Parietal lobe (tissue), 2 donors: ENCODE measurements at places on chromosomes 12 and 14. TPM values are rescaled to one million over a fixed set of nuclear protein-coding genes. Genes with fewer than 3 reads are reported as not detected.

Gene PKP2
- total RNA-seq, result 6.3 TPM

Gene PZP
- not detected for total RNA-seq

Gene FIGNL2
- total RNA-seq, result 0.63 TPM

Gene ABCC9
- 15.7 TPM for total RNA-seq

Gene RBP5
- total RNA-seq, result not detected

Gene ACRBP
- total RNA-seq, result 1.6 TPM

Gene CNIH1
- 32.9 TPM for total RNA-seq

Gene GTF2H3
- total RNA-seq, result 31.0 TPM

Gene ARHGAP9
- total RNA-seq, result 0.94 TPM

Gene RD3L
- total RNA-seq, result not detected

Gene AQP6
- 0.31 TPM for total RNA-seq

Gene IL22
- total RNA-seq, result not detected

Gene HSPA2
- total RNA-seq, result 10.3 TPM

Gene TSHR
- total RNA-seq, result 0.63 TPM

Gene CPNE8
- 9.7 TPM for total RNA-seq

Gene GZMH
- total RNA-seq, result not detected

Gene ZBTB42
- total RNA-seq, result 0.63 TPM

Gene KLRG1
- 19.7 TPM for total RNA-seq

Gene SLCO1C1
- total RNA-seq, result 24.4 TPM

Gene PTHLH
- not detected for total RNA-seq

Gene NANOG
- total RNA-seq, result under 0.01 TPM

Gene CCDC177
- total RNA-seq, result 8.8 TPM

Gene RTRAF
- 48.8 TPM for total RNA-seq

Gene CLEC4C
- not detected for total RNA-seq

Gene CPNE6
- total RNA-seq, result 27.2 TPM

Gene KIAA0586
- total RNA-seq, result 41.3 TPM

Gene TRMT61A
- total RNA-seq, result 9.4 TPM

Gene GALNT16
- 10.3 TPM for total RNA-seq

Gene PMCH
- total RNA-seq, result not detected

Gene CIROP
- not detected for total RNA-seq

Gene GNB3
- 5.9 TPM for total RNA-seq

Gene ANKRD52
- 35.4 TPM for total RNA-seq

Gene IFNG-AS1
- total RNA-seq, result 0.31 TPM

Gene NEK9
- 49.5 TPM for total RNA-seq

Gene FAM177A1
- total RNA-seq, result 41.6 TPM

Gene SMCO2
- 2.2 TPM for total RNA-seq

Gene GPR162
- total RNA-seq, result 57.0 TPM

Gene PRR4
- total RNA-seq, result 13.5 TPM

Gene FGD4
- 73.2 TPM for total RNA-seq

Gene KLRB1
- not detected for total RNA-seq

Gene ANKS1B
- 534 TPM for total RNA-seq

Gene SLC4A8
- 66.7 TPM for total RNA-seq

Gene TAS2R13
- 25.0 TPM for total RNA-seq

Gene C12orf60
- total RNA-seq, result 1.3 TPM
